ENCODE measurements at places on chromosomes 13 and 19.

DNA sequence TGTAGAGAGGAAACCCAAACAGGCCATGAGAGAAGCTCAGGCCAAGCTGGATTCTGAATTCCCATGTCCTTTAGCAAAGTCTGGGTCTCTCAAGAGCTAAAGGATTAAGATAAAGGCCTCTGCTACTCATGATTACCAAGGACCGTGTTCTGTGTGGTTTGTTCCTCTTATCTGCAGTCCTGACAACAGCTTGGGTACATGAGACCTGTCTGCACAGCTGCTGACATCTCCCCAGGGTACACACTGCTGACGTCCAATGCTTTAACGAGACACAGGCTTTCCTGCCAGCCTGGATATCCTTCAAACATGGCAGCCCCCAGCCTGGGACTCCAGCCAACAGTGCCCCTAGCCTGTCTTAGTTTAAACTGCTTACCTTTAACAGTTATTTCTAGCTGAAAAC lies 211.0 kb downstream of the SLC7A1 start:
- DNase-seq = no peak

DNA sequence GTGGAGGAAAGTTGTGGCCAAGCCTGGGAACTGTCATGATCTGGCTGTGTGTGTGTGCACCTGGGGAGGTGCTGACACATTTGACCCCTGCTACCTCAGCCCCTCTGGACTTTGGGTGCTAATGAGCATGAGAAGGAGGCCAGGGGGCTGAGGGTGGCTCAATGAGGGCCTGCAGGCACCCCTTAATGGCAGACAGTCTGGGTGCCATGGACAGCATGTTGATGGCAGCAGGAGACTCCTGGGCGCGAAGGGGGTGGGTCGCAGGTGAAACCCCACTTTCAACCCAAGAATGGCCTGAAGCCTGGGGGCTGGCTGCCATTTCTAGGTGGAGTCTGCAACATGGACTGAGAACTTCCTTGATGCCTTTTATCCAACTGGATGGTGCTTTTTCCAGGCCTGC lies 216.4 kb upstream of the TRPC4 start:
- no peak for DNase-seq

- DNase-seq = no peak
Observed at GRCh38 chr19:32471811-32472210, 66.2 kb downstream of the DPY19L3 start.

DNA sequence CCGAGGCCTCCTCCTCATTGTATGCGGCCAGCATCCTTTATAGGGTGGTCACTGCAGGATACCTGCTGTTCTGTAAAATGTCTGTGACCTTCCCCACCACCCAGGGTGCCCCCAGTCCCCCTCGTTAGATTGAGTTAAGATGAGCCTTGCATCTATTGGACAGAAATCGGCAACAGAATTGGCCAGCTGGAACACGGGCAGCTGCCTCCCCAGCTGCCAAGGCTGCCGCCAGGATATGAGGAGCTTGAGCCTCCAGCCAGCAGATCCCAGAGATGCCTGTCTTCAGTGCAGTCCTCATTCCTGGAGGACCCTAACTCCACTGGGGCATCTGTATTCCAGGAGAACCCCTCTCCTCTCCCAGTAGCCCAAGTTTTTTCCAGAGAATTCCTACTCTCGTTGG lies 463.0 kb downstream of the TSHZ3 start:
- DNase-seq = no peak

GRCh38 chr13:39119422-39119821 lies 81.2 kb downstream of the NHLRC3 start:
- no peak for DNase-seq

- DNase-seq = peak; percentile 12
Observed at GRCh38 chr19:55305491-55305890, 19.6 kb downstream of the TMEM150B start.

- no peak for DNase-seq
Observed at GRCh38 chr13:98221234-98221633, 44.2 kb upstream of the RNF113B start.
